MG63 (cell line): ENCODE measurements at places on chromosomes 2 and 18. TPM values are rescaled to one million over a fixed set of nuclear protein-coding genes. Genes with fewer than 3 reads are reported as not detected.

Gene CYTIP
- not detected in 2 replicates for total RNA-seq

Gene DAW1
- total RNA-seq, result 8.3 and 8.5 TPM in 2 replicates

Gene ARHGAP28
- 0.99 and 1.6 TPM in 2 replicates for total RNA-seq

Gene TET3
- total RNA-seq, result 1.6 and 2.1 TPM in 2 replicates

Gene GNAL
- total RNA-seq, result 0.76 and 2.7 TPM in 2 replicates

Gene MTCL1
- total RNA-seq, result 15.1 and 28.9 TPM in 2 replicates

Gene EFR3B
- total RNA-seq, result 0.17 and 0.43 TPM in 2 replicates

Gene PPP1R1C
- 0.07 and 0.53 TPM in 2 replicates for total RNA-seq

Gene AKAIN1
- total RNA-seq, result not detected in 2 replicates

DNA sequence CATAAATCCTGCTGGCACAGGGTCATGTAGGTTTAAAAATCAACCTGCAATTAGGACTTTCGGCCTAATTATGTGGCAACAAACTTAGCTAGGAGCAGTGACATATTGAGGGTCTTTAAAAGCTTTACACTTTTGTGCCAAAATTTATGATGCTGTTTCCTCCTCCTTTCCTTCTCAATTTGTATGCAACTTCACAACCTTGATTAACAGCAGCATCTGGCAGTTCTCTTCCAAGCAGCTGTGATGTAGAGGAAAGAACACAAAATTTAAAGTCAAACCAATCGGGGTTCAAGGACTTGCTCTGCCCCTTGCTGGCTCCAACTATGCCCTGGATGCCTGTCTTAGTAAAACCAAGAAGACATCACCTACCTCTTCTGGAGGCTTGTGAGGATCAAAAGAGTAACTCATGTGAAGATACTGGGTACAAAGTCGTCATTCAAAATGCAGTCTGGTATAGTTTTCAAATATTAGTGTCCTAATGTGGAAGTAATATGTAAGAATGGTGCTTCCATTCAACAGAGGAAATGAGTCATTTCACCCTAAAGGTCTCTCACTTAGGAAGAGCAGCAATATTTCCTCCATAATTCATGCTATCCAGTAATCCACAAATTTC lies 94.7 kb downstream of the ANKRD44 start:
- no peak for DNase-seq

GRCh38 chr2:202261531-202261930 lies 4.0 kb upstream of the NOP58 start:
- no peak for DNase-seq

DNA sequence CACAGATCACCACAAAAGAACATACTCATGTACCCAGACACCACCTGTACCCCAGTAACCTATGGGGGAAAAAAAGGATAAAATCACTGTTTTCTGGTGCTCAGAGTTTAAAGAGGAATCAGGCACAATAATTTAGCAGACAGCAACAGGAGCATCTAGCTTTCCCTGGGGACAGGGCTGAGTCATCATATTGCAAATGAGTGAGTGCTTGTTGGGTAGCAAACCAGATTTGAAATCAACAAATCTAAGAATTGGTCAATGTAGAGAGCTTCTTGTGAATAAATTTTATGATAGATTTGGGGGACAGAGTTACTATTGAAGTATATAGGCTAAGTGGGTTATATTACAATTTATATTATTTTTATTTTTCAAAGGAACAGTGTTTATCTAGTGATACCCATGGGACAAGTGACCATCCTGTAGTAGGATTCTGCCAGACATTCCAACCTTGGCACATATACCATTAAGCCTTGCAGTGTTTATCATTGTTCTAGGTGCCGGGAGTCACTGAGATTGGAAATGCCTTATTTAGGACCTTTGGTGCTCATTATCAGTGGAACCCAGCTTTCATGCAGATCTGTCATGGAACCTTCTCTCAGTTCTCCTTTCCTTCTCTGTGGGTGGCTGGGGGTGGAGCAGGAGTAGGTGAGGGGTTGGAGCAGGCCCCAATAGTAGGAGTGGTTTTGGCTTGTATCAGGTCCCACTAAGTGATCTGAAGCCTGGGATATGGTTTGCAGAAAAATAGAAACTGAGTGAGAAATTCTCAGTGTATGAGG lies 117.2 kb downstream of the CERS6 start:
- peak; percentile 39 for DNase-seq

DNA sequence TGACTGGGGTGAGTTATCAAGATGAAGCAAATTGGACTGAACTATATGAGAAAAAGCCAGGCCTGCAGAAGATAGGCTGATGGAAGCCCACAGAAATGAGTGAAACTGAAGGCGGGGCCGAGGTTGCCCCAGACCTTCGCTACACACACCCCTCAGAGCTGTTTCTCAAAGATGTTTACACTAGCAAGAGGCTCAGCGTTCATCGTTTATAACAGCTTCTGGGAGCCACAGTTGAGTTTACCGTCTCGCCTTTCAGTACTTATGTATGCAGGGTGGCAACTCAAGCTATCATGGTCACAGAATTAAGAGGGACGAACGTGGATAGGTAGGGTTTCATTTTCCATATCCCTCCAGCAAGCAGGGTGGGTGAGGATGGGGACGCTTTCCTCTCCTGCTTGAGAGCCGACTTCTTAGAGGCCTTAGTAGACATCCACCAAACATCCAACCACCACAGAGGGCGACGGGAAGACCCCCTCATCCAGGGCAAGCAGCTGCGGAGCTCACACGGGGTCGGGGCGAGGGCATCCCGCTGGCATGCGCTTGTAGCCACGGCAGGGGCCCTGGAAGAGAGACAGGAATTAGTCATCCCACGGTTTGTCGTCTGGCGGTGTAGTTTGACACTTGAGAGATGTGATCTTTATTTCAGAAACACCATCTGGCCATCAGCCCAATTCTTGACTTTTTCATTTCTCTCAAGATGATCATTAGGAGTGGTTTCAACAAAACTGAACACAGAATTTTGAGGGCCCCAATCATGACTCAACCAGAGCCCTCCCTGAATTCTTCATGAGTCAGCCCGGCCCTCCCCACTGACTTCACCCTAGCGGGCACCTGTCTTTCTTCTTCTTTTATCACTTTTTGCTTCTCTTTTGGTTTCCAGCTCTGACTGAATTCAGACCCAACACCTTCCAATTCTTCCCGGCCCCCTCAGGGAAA lies 109.1 kb upstream of the CTDP1 start:
- peak; percentile 49 for DNase-seq

- no peak for DNase-seq
Measured at GRCh38 chr2:33632831-33633230, 33.7 kb upstream of the FAM98A start.

- DNase-seq, result no peak
Measured at GRCh38 chr2:177383935-177384334, 8.6 kb upstream of the AGPS start.

GRCh38 chr18:28079883-28080282 lies 97.0 kb downstream of the CDH2 start:
- DNase-seq, result no peak

DNA sequence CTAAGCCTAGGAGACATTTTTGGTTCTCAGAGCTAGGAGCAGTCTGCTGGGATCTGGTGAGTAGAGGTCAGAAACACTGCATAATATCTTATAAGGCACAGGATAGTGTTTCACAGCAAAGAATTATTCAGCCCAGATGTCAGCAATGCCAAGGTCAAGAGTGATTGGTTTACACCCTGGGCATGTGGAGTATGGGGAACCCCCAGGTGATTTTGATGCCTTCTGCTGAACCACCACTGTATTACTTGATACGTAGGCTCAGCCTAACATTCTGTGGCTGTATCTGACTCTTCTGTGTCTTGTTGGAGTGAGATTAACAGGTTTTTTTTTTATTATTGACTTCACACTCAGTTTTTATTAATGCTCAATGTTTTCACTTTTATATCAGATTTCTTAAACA lies 6.0 kb downstream of the DDX18 start:
- DNase-seq, result no peak

DNA sequence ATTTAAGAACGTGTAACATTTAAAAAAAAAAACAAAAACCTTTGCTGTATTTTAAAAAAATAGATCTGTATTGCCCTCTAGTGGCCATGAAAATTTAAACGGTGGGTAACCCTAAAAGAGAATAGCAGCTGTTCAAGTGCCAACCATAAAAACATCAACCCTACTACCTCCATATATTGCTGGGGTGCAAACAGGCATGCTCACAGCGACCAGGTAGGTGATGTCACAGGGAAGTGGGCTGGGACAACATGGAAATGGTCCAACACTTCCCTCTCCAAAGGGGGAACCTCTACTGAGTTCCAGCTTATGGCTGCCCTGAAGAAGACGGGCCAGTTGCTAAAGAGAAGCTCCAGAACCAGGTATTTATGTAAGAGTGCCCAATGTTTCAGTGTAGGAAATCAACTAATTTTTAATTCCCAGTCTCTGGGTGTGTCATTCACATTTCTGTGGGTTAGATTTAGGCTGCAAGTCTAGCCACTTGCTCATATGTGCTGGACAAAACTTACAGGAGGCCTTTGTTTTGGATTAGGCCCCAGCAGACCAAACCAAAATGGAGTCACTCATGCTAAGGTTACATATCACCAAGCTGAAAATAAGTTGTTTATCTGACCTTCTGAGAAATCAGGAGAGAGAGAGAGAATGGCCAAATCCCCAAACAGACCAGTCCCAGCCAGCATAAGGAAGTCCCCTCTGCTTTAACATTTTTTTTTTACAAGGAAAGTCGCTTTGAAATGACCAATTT lies 54.5 kb downstream of the SKA1 start:
- DNase-seq, result no peak

- DNase-seq, result no peak
Measured at GRCh38 chr2:132936261-132936660, 266.3 kb upstream of the LYPD1 start.

- DNase-seq, result no peak
Measured at GRCh38 chr2:26172871-26173775, at the start of gene GAREM2. Gene GAREM2 (plus strand): TSS chr2:26173088. CDS start chr2:26173221, 133 bp downstream.
